H9 (cell line): ENCODE measurements at places on chromosomes 2 and 18. TPM values are rescaled to one million over a fixed set of nuclear protein-coding genes. Genes with fewer than 3 reads are reported as not detected.
A peak's percentile ranks its signal among the peaks of the same experiment; 100 is the strongest.

The TSGA10 gene
- total RNA-seq: 6.1 and 6.3 TPM in 2 replicates

DNA sequence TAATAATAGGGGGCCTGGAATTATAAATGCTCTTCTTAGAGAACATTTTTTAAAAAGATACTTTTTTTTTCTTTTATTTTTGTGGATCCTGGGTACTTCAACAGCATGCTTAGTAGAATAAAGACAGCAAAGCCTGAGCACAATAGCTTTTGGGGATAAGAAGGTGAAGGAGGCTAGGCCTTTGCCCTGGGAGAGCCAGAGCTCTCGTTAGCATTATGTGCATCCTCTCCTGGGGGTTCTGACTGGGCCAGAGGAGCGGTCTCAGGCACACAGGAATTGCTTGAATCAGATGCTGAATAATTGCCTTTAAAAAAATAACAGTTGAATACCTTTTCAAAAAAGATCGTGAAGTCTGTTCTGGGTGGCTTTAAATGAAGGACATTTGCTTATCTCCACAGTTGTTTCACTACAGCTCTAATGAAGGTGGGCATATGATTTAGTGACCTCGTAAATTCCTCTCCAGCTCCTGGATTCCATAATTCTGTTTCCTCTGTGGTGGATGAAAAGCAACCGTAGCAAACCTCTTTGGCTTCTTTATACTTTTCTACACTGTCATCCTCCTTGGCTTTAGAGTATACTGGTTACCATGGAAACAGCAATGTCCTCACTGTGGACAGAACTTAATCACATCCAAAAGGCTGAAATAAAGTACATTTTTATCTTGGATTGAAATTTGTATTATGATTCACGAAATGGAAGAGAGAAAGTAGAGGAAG is 133.8 kb downstream of the MAIP1 start:
- H3K27me3 ChIP-seq: no peaks in the 10 kb centered on the region
- H3K4me3 ChIP-seq: no peak overlapping the region; the same call in 2 of the 3 replicates
- H3K4me1 ChIP-seq: peaks cover 11% of the 10 kb centered on the region; the same call in 1 of the 2 replicates

GRCh38 chr2:172172513-172173173 is 69.9 kb upstream of the DLX2 start:
- H3K27ac ChIP-seq: no peak overlapping the region
- no peaks in the 10 kb centered on the region for H3K4me1 ChIP-seq
- peak; percentile 85 for DNase-seq

- H3K27me3 ChIP-seq: no peaks in the 10 kb centered on the region
- DNase-seq: no peak
- H3K27ac ChIP-seq: no peak overlapping the region
- peaks cover 2% of the 10 kb centered on the region for H3K36me3 ChIP-seq
Observed at GRCh38 chr2:188940171-188940570, 34.0 kb upstream of the COL3A1 start.

- H3K36me3 ChIP-seq: no peaks in the 10 kb centered on the region
- no peak overlapping the region for H3K27ac ChIP-seq
- H3K4me1 ChIP-seq: no peaks in the 10 kb centered on the region
Observed at GRCh38 chr18:35507192-35507591, 9.4 kb upstream of the INO80C start.

- H3K4me1 ChIP-seq: peaks cover 2% of the 10 kb centered on the region; the same call in 1 of the 2 replicates
- H3K4me3 ChIP-seq: no peak overlapping the region
- H3K27me3 ChIP-seq: no peaks in the 10 kb centered on the region
- no peak overlapping the region for H3K27ac ChIP-seq
- no peak for DNase-seq
Observed at GRCh38 chr18:63301434-63301833, 18.1 kb downstream of the BCL2 start.

DNA sequence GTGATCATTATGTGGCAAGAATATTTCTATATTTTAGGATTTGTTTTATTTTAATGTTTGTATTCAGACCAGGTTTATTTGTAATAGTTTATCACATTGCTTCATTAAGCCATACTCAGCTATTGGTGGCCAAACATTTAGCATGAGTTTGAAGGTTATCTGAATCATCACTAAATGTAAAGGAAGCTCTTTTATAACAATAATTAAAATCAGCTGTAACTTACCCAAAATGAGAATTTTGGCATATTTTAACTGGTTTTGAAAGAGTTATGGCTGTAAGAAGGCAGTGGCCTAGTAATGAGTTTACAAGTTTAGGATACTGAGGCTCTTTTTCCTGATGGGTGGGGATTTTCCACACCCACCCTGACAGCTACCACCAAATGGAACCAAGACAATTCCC is 177.8 kb downstream of the EN1 start:
- H3K36me3 ChIP-seq: no peaks in the 10 kb centered on the region
- no peaks in the 10 kb centered on the region for H3K27me3 ChIP-seq
- no peak overlapping the region for H3K4me3 ChIP-seq
- no peak for DNase-seq
- no peak overlapping the region for H3K27ac ChIP-seq

GRCh38 chr2:2682700-2683342 is 351.7 kb upstream of the MYT1L start:
- H3K36me3 ChIP-seq: no peaks in the 10 kb centered on the region
- DNase-seq: no peak
- H3K27ac ChIP-seq: no peak overlapping the region
- no peaks in the 10 kb centered on the region for H3K27me3 ChIP-seq
